ENCODE measurements at places on chromosomes 11 and 22.

DNA sequence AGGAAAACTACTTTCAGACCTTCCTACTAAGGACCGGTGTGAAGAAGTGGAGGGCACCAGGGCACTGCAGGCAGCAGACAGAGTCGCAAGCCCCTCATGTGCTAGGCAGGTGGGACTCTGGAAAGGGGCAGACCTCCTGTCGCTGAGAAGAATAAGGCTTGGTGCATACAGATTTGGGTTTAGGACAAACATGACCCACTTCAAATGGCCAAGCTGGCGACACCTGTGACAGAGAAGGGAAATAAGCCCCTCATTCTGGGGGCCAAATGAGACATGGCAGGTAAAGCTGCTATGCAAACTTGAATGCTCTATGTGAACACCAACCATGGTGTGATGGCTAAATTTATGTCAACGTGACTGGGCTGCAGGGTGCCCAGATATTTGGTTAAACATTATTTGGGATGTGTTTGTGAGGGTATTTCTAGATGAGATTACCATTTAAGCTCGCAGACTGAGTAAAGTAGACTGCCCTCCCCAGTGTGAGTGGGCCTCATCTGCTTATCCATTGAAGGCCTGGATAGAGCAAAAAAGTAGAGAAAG lies 112.4 kb upstream of the PITPNB start:
- DNase-seq = no peak

DNA sequence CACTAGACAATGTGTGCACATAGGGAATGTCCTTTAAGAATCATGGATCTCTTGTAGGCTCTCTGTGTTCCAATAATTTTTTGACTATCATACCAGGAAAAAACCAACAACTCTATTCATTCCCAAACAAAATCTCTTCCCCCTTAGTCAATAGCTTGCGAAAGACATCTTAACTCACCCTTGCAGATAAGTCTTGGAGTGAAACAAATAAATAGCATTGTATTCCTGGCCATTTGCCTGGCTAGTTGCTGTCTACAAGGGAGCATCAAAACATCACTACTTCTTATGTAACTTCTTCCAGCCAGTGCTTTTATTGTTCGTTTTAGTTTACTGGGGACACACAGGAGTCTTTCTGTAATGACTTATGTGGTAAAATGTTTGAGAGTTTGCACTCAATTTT lies 29.4 kb downstream of the SCN3B start:
- no peak for DNase-seq

DNA sequence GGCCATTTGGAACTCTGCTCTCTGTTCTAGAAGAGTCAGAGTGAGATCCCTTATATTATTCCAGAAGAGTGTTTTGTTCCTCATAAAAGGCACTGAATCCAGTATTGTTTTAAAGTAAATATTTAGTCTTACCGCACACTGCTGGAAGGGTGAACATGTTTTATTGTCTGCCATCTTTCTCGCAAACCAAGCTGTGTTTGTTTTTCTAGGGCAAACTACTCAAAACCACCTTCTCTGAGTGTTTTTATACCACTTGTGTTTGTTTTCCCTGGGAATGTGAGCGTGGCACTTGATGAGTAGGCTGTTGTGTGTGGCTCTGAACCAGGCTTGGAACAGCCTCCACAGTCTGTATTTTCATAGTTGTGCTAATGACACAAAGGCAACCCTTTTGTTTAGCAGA lies 89.8 kb downstream of the DBX1 start:
- no peak for DNase-seq

- DNase-seq = no peak
Measured at GRCh38 chr11:69382131-69383128, 88.5 kb downstream of the MYEOV start.

DNA sequence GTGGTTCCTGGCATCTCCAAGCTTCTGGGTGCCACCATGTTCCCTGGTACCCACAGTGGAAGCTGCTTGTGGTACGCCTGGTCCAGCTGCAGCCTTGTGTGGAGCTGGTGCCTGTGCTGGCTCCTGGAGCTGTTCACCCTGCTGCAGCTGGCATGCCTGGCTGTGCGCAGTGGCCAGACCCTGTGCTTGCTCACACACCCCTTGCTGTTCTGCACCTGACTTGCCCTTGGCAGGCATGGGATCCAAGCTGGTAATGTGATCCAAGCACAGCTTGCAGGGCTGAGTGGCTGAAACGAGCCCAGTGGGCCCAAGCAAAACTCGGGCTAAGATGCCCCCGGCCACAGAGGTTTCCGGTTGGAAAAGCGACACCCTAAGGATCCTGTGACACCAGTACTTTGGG lies 104.7 kb upstream of the CLMP start:
- no peak for DNase-seq

DNA sequence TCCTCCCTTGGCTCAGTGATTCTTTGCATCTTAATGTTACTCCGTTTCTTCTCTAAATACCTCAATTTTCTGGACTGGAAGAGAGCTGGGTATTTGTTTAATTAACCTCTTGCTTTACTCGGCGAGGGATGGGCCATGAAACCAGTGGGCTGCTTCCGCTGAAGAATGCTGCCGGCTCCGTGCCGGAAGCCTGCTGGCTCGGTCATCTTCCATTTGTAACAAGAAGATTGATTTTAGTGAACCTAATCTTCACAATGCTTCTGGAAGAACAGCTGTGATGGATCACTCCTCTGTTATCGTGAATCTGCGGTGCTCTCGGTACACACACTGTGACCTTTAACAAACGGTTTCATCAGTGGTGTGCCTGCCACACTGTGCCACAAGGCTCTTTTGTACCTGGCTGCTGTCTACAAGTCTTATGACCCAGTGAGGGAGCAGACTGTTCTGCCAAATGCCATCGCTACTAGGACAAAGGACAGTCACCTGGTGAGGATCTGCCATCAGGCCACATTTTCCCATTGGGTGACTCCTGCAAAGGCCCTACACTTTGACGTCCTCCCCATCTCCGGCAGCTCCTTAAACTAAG lies 25.3 kb upstream of the PARVB start:
- no peak for DNase-seq

- peak; percentile 50 for DNase-seq
Measured at GRCh38 chr11:59206635-59207034, 6.1 kb downstream of the MPEG1 start.

- no peak for DNase-seq
Measured at GRCh38 chr11:75245356-75246005, 4.9 kb downstream of the TPBGL start.

DNA sequence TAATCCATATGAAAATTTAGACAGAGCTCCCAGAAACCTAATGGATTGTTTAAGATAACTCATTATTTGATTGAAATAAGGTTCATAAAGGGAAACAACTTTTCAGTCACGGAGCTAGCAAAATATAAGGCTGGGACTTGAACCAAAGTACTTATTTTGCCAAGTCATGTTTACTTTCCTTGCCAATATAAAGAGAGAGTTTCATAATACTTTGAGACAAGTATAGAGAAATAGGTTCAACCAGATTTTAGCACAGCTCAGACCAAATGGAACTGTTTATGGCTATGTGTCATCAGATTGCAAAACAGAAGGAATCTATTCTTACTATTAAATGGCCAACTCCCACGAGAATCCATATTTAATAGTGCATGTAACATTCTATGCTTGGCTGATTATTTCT lies 1517.5 kb upstream of the TENM4 start:
- DNase-seq = no peak

DNA sequence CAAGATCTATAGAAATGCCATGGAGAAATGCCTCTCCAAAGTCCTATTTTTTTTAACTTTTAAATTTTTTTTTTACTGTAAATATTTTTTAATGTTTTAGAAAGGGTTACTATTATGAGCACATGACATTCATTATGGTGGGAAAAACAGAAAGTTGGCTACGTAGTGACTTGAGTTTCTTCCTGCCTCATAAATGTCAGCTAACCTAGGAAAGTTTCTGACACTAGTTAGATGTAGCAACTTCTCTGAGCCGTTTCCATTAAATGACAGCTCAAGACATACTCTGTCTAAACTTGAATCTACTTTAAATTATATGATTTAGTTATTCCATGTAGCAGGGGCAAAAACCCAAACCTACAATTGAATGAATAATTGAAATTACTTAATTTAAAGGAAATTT lies 18.4 kb upstream of the CTSC start:
- DNase-seq = no peak

DNA sequence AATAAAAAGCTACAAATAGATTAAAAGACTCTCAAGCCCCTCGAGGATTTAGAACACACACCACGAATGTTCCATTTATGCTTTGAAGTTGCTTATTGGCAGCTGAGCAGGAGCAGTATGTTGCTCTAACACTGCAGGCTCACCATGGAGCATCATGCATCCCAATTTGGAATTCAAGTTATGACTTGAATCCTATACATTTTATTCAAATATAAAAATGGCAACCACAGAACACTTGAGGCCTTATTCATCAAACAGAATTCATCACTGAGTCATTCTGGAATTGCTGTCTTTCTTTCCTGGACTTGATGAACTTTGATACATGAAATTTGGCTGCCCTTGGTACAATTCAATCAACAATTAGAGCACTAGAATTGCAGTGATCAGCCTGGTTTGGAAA lies 24.5 kb upstream of the BLID start:
- DNase-seq = peak; percentile 51

DNA sequence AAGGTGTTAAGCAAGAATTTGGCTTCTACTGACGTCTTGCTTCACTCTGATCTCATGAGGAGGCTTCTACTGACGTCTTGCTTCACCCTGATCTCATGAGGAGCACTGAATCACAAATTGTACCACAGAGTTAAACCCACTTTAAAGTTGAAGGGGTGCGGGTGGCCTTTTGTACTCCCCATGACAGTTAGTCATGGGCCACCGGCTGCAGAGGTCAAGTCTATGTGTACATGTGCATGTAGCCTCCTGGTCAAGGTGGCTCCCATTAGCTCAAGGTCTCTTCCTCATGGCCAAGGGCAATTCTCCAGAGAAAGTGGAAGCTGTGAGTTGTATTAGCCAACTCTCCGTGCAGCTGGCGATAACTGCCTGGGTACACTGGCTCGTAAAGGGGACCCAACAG lies 23.1 kb upstream of the FZD4 start:
- no peak for DNase-seq

DNA sequence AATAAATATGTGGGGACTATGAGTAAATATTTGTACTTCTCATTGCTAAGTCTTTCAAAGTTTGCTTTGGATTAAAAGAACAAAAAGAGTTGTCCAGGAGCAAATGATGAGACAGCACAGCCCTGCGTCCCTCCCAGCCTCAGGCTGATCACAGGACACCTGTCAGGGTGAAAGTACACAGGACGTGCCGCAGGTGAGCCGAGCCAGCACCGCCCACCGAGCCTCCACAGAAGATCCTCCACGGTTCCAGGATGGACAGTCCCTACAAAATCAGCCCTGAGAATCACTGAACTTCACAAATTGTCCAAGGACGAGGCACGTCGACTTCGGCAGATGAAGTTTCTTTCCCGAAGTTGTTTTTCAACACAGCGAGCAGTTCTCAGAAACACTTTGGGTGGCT lies 661.5 kb downstream of the BRD1 start:
- no peak for DNase-seq

- no peak for DNase-seq
Measured at GRCh38 chr11:134488512-134488911, 76.5 kb upstream of the B3GAT1 start.

- DNase-seq = no peak
Measured at GRCh38 chr22:28907311-28908008, 24.1 kb downstream of the ZNRF3 start.

DNA sequence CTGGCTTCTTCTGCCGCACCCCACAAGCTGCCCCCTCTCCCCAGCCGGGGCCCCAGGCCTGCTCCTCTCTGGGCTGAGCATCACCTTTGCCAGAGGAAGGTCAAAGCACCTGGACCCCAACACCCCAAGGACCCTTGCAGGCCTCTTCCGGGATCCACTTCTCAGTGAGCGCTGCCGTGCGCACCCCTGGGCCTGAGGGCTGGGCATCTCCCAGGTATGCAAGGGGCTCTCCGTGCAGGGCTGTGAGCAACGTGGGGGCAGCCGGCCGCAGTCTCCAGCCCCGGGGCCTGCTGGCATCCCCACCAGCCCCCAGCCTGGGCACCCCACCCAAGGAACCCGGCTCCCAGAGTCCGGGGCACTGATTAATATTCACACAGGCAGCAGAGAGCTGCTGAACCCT lies 64.0 kb downstream of the BRD1 start:
- no peak for DNase-seq

DNA sequence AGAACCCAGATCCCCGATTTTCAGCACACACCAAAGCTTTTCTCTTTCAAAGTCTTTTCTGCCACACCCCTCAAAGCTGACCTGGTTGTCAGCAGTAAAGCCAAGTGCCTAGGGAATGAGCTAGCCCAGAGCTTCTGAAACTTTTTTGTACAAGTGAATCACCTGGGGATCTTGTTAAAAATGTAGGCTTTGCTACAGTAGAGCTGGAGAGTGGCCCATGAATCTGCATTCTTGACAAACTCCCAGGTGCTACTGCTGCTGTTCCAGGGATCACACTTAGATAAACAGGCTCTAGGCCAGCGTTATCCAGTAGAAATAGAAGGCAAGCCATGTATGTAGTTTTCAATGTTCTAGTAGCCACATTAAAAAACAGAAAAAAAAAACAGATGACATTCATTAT lies 21.8 kb upstream of the NAV2 start:
- no peak for DNase-seq

- DNase-seq = no peak
Measured at GRCh38 chr11:61698173-61698948, 18.2 kb downstream of the DAGLA start.

GRCh38 chr11:73394416-73395296 lies 18.5 kb downstream of the RELT start:
- no peak for DNase-seq

DNA sequence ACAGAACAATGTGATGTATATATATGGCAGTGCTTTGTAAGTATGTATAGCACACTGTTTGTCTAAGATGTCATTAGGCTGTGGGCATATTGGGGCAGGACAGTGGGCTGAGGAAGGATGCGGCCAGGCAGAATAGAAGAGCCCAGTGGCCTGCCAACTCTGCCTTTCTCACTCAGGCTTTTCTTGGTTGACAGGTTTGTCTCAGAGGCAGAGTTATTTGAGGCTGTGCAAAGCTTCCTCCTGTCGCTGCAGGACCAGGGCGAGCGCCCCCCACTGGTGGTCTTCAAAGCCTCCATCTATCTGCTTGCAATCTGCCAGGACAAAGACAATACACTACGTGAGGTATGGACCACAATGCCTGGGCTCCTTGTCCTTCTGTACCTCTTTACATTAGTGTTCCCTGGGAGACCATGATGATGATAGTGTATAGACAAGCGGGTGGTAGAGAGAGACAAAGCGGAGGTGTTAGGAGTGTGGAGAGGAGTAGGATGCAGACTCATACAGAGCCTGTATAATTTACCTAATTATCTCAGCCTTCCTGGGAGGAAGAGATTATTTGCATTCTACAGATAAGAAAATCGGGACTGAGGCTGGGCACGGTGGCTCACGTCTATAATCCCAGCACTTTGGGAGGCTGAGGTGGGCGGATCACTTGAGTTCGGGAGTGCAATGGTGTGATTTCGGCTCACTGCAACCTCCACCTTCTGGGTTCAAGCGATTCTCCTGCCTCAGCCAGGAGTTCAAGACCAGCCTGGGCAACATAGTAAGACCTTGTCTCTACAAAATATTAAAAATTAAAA lies 37.3 kb upstream of the CCDC134 start:
- DNase-seq = no peak

GRCh38 chr22:36247955-36248354 lies 5.0 kb upstream of the APOL1 start:
- DNase-seq = no peak

- DNase-seq = peak; percentile 56
Measured at GRCh38 chr11:22539821-22540256, 85.8 kb downstream of the FANCF start.

- no peak for DNase-seq
Measured at GRCh38 chr11:61768376-61769076, 16.1 kb downstream of the MYRF start.

- no peak for DNase-seq
Measured at GRCh38 chr11:76978818-76979217, 55.4 kb upstream of the B3GNT6 start.
